Fibroblast of skin of abdomen (primary cell): ENCODE measurements at places on chromosomes 13 and 19.

DNA sequence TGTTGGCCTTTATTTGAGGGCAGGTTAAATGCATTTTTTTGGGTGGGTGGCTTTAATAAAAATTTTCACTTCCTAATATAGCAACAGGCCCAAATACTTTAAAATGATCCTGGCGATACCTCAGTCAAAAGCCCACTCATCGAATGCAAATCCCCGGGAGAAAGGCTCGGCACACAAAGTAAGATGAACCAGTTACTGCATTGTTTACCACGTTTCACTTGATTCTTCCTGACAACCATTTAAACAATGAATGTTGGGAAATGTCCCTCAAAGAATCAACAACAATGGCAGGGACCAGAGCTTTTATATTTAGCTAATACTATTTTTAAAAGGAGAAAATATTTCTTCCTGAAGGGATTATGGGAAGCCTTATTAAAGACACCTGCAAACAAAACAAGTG, 187.7 kb downstream of the ABCC4 start:
- no peak for DNase-seq

DNA sequence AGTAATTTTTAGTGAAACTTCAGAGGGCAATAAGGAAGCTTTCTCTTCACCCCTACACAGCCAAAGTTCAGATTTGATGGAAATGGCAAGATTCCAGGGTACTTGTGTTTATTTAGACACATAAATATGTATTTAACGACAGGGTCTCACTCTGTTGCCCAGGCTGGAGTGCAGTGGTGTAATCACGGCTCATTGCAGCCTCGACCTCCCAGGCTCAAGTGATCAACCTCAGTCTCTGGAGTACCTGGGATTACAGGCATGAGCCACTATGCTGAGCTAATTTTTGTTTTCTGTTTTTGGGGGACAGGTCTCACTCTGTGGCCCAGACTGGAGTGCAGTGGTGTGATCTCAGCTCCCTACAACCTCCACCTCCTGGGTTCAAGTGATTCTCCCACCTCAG, 2.0 kb upstream of the SYCE2 start:
- no peak for DNase-seq

- no peak for DNase-seq
Measured at GRCh38 chr13:112140366-112140765, 73.4 kb downstream of the SOX1 start.

DNA sequence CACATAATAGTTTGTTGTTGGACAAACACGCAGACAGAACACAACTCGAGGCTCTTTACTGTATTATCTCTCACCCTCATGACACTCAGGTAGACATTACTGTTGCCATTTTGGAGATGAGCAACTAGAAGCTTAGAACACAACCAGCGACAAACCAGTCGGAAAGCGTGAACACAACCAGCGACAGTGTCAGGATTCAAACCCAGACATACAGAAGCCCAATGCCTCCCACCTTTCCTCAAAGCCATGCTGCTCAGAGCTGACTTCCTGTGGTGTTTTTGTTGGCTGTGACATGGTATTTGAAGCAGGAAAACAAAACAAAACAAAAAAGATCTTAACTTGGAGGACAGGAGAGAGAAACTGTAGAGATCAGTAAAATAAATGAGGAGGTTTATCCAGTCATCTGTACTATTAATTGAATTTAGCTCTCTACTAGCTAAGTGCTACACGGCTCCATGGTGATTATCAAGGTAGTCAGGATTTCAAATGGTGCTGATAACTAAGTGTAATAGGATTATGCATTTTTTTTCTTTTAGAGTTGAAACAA, 92.1 kb downstream of the STARD13 start:
- DNase-seq: no peak

- DNase-seq: no peak
Measured at GRCh38 chr19:10870501-10870954, 825 bp upstream of the CARM1 start.

- no peak for DNase-seq
Measured at GRCh38 chr13:95074820-95075219, 226.4 kb downstream of the ABCC4 start.

- no peak for DNase-seq
Measured at GRCh38 chr13:112888238-112889111, 80.5 kb upstream of the MCF2L start.

- peak; percentile 50 for DNase-seq
Measured at GRCh38 chr19:3129112-3129511, 6.7 kb upstream of the GNA15 start.

DNA sequence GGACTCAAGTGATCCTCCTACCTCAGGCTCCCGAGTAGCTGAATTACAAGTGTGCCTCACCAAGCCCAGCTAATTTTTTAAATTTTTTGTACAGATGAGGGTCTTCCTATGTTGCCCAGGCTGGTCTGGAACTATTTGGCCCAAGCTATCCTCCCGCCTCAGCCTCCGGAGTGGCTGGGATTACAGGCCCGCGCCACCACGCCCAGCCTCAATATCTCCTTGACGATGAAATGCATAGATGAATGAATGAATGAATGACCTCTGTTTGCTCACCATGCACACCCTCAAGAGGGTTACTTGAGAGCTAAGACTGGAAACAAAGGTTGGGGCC, 14.9 kb upstream of the AP1M2 start:
- no peak for DNase-seq

GRCh38 chr13:41720839-41721561, 239.9 kb downstream of the VWA8 start:
- DNase-seq: no peak

DNA sequence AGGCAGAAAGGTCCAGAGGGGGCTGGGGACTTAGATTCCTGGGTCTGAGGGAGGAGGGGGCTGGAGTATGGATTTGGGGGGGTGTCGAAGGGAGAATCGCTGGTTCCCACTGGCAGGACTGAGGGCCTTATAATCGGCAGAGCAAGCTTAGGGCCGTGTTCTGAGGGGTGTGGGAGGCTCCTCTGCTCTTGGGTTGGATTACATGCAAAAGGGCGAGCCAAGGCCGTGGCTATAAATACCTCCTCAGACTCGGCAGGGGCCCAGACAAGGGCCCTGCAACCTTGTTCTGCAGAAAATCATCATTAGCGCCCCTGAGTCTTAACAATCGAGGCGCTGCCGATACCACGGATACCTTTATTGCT, 707 bp upstream of the MAMSTR start:
- no peak for DNase-seq

- peak; percentile 40 for DNase-seq
Measured at GRCh38 chr19:3284759-3285646, 60.5 kb downstream of the CELF5 start.

DNA sequence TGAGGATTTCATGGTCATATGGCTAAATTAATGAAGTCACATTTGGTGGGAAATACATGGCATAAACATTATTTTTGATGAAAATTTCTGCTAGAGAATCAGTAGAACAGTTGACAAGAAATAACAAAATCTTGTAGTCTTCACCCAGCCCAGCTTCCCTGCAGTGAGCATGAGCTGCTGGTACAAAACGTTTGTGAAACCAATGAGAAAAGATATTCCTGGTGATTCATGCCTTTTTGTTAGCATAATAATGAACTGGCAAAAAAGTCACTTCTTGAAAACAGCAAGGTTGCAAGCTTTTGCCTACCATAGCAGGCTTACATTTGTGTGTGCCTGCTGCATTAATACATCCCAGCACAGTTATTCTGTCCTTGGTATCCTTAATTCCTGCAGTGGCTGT, 475.9 kb upstream of the HTR2A start:
- DNase-seq: no peak

DNA sequence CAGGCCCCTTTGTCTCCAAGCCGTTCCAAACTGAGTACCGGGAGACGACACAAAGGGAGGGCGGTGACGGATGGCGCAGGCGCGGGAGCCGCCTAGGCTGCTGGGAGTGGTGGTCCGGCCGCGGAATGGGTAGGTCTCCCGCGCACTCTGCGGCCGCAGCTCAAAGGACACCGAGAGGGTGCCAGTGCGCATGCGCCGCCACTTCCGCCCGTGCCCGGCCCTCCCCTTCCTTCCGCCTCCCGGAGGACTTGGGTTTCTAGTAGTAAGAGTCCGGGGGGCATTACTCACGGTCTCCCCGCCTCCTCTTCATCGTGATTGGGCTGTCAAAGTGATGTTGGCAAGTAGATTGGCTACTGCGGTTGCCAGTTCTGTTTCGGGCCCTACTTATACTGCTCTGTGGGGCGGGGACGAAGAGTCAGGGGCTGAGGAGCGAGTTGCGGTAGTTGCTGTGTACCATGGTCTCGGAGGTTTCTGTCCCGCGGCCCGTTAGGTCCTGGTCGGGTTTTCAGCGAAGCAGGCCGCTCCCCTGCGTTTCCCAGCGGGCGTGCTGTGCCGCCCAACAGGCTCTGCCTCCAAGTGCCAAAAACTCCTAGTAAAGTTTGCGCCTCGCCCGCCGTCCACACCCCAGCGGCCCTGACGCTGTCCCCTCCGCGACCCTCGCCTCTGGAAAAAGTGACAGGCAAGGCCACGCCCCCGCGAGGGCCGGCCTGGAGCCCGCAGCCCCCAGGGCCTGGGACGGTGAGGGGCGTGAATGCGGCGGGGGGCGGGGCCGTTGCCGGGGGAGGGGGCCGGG, 455 bp upstream of the ING1 start:
- DNase-seq: peak; percentile 100

DNA sequence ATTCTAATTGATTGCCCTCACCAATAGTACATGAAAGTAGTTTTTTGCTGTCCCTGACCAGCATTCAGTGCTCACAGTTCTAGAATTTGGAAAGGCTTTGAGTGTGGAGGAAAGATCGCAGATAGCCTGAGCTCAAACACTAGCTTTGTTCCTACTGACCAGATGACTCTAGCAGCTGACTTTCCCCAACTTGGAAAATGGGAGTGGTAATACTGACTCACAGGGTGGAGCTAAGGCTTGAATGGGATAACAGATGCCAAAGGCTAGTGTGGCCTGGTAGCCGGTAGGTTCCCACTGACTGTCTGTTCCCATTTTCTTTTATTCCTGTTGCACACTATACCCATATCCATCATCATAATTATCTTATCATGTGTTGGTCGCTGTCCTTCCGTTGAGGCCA, 3.7 kb downstream of the ZSCAN22 start:
- peak; percentile 9 for DNase-seq

DNA sequence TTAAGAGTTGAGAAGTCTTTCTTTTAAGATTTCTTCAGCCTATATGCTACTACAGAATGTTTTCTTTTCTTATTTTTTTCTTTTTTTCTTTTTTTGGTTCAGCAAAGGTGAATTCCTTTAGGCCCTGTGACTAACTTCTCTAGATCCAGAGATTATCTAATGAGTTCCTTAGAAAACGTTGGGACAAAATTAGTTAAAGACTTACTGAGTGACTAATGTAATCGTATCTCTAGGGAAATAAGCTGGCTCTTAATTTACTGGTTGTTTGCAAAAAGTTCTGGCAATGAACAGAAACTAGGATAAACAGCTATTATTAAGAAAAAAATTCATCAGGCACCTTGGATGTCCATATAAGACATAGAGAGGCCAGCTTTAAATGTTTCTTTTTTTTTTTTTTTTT, 30.7 kb upstream of the CSNK1A1L start:
- peak; percentile 45 for DNase-seq

DNA sequence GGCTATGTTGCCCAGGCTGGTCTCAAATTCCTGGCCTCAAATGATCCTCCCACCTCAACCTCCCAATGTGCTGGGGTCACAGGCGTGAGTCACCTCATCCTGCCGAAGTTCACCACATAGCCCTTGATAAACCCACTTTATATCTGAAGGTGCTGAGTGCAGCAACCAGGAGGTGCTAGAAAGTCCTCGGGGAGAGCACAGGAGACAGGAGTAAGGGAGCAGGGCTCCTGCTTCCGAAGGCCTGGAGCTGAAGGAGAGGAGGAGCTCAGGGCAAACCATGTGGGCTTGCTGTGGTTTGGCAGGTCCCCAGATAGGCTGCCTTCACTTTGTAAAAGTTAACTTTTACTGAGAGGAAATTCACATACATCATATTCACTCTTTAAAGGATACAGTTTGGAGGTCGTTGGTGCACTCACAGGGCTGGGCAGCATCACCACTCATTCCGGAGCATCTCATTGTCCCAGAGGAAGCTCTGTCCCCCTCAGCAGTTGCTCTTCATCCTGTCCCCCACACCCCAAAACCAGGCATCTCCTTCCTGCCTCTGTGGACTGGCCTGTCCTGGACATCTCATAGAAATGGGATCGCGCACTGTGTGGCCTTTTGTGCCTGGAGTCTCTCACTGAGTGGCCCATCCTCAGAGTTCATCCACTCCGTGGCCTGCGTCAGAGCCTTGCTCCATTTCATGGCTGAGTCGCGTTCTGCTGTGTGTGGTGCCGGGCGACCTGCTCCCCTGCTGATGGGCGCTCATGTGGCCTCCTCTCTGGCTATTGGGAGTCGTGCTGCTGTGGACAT, 49.5 kb downstream of the KDM4B start:
- peak; percentile 76 for DNase-seq

- DNase-seq: no peak
Measured at GRCh38 chr19:30497034-30497433, 124.8 kb downstream of the ZNF536 start.

DNA sequence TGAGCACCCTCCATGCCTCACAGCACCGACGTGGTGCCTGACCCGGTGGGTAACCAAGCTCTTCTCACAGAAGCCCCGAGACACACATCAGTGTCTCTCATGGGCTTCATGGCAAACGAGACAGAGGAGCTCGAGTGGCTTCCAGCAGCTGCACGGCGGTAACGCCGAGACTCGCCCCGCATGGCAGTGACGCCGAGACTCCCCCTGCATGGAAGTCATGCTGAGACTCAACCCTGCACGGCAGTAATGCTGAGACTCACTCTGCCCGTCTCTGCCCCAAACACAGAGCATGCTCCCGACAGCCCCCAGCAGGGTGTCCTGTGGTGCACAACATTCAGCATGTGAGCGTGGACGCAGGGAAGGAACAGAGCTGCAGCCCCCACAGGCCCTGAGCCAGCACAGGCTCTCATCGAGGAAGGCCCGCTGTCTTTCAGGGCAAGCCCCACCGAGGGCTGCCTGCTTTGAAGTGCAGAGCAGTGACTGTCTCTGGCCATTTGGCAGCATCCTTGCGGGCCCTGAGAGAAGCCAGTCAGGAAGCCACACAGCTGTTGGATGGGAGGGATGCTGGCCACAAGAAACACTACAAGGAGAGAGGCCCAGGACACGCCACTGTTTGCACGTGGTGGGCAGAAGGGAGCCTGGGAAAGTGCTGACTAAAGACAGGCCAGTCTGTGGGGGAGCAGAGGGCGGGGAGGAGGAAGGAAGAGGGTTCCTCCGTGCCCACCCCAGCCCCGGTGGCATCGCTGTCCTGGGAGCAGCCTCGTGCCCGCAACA, 9.5 kb downstream of the GAS6 start:
- peak; percentile 76 for DNase-seq

DNA sequence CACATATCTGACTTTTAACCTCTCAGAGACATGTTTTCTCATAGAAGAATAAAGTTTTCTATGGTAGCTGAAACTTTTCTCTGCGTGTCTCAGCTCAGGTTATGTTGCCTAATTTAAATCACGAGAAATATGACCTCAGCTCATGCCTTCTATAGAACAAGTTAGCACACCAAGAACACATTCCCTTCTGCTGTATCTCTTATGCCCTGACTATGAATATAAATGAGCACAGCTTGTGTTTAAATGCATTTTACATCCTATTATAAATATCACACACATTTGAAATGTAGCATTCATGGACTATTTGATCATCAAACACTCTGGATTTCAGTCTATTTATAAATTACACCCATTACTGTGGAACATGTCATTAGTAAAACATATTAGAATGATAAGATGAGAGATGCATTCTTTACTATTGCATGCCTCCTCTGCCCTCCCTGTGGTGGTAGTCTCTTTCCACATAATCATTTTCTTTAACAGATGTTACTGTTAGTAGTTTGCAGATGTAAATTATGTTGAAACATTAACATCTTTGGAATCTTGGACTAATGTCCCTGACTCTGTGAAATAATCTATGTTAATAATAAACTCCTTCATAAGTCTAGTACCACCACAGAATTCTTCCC, 2044.9 kb upstream of the PCDH20 start:
- peak; percentile 71 for DNase-seq
